Activated naive CD8-positive, alpha-beta T cell treated with anti-CD3 and anti-CD28 coated beads for 36 hours (primary cell): ENCODE measurements at places on chromosomes 3 and 15.

DNA sequence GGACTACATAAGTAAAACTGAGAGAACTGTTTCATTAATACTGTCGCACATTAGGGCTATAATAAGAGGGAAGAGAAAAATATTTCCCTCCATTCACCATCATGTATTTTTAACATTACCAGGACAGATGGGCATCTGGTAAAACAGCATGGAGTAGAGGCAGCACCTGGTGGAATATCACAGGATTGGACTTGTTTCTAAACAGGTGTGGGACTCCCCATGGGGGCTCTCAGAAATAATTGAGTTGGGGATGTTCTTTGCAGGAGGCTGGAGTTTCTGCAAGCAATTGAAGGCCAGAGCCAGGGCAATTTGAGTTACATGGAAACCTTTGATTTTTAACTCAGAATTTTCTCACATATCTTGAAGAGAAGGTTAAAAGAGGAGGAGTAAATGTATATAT is 8.4 kb upstream of the MINDY2 start:
- no peak for DNase-seq

DNA sequence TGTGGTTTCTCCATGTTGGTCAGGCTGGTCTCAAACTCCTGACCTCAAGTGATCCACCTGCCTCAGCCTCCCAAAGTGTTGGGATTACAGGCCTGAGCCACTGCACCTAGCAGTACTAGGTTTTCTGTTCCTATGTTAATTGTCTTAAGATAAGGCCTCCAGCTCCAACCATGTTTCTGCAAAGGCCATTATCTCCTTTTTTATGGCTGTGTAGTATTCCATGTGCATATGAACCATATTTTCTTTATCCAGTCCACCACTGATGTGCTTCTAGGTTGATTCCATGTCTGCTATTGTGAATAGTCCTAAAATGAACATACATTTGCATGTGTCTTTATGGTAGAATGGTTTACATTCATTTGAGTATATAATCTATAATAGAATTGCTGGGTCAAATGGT is 9.8 kb downstream of the HTR3C start:
- DNase-seq, result no peak

DNA sequence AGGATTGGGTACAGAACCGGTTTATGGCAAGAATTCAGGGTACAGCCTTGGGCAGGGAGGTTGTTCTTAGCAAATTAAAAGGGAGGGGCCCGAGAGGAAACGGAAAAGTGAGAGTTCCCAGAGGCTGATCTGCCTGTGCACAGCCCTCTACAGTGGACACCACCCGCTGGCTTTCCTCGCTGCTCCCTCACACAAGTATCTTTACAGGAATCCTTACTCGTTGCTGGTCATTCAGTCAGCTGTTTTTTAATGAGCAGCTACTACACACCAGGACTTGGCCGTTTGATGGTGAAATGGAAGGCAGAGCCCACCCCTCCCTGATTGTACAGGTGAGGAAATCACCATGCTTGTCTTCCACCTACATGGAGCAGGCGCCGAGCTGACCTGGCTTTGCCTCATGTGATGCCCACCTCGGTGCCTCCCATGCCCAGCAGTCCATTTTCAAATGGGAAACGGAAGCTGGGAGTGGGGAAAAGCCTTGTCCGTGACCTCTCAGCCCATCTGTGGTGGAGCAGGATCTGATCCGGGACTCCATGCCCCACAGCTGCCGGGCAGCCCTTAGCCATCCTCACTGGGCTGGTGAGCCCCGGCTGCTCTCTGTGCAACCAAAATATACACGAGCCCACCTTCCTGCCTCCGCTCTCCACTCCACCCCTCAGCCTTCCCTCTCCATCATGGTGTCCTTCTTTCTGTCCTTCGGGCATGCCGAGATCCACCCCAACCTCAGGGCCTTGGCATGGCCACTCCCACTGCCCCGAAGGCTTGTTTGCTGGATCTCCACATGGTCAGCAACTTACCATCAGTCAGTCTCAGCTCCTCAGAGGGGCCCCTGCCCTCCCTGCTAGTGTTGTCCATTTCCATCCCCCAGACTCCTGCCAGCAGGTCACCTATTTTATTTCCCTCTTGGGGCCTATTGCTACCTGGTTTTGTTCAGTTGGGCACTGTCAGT is 33.3 kb upstream of the FGD5 start:
- no peak for DNase-seq

- peak; percentile 28 for DNase-seq
These were observed 976 bp downstream of the DIS3L start for GRCh38 chr15:66294157-66294931.

GRCh38 chr15:96073908-96074307 is 256.6 kb upstream of the NR2F2 start:
- no peak for DNase-seq

- no peak for DNase-seq
These were observed 52.5 kb upstream of the CHRM5 start for GRCh38 chr15:33915571-33916407.

GRCh38 chr3:105417525-105418289 is 51.0 kb downstream of the ALCAM start:
- no peak for DNase-seq

- no peak for DNase-seq
These were observed 56.5 kb upstream of the PLSCR4 start for GRCh38 chr3:146307456-146307725.

- no peak for DNase-seq
These were observed 99.6 kb downstream of the TMCC1 start for GRCh38 chr3:129793942-129794310.

DNA sequence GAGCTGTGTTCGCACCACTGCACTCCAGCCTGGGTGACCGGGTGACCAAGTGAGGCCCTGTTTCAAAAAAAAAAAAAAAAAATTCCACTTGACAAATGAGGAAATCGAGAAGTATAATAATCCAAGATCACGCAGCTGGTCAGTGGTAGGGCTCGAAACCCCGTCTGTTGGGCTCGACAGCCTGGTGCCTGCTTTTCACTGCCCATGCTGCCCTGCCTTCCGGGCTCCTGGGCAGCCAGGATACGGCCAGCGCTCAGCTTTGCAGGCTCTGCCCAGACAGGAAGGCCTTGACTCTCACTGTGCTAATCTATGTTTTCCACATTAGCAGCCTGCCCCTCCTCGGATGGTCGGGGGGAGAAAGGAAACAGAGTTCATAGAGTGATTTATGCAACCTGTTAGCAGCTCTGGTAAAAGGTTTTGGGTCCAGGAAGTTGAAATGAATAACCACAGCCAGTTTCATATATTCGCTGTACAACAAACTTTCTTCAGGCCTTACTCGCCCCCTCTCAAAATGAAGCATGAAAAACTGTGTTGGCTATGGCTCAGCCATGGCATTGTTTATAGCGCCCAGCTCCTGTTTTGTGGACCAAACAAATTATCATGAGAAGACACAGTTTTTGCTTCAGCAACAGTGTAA is 108.8 kb downstream of the XXYLT1 start:
- DNase-seq, result peak; percentile 33

- no peak for DNase-seq
These were observed 74.2 kb downstream of the SNTN start for GRCh38 chr3:63726656-63727055.

DNA sequence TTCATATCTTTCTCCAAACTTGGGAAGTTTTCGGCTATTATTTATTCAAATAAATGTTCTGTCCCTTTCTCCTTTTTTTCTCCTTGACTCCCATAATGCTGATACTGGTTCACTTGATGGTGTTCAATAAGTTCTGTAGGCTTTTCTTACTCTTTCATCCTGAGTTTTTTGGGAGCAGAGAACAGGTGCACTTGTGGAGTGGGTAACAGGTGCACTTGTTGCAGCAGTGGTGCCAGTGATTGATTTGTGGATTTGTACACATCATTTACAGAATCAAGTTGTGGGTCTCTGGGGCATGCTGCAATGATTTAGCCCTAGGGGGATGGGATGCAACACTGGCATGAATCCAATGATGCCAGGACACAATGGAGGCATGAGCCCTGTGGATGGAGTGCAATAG is 14.8 kb upstream of the OR5H1 start:
- DNase-seq, result no peak

DNA sequence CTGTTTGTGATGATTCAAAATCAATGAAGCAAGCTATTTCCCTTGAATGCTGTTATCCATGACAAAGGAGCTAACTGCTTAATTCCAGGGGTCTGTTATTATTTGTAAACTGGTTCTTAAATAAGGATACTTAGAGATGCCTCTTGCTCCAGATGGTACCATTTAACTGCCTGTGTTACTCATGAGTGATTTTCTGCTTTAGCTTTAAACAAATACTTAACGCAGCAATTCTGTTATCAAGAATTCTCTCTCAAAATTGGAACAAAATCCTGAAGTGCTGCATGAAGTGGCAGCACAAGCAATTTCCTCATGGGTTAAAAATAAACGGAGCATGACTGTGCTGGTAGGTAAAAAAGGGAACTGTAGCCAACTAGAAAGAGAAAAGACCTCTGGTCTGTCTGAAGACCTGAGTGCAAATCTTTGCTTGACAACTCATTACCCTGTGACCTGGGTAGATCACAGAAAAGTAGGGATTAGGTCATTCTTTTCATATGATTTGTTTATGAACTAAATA is 62.5 kb upstream of the GBE1 start:
- DNase-seq, result no peak

DNA sequence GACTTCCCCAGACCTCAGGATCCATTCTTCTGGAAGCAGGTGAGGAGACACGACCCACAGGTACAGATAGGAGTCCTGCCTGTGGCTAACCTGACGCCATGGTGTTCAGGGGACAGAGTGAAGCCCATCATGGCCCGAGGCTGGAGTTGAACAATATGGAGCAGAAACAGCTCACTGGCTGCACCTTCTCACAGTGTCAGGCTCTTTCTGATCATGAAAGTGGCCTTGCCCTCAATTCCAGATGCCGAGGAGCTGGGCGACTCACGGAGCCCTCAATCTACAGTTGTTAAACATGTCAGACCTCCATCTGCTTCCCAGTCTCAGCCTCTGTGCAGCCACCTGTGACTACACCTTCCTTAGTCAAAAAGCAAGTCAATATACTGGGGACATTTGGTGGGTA is 110.8 kb upstream of the SMAD3 start:
- DNase-seq, result no peak

- DNase-seq, result no peak
These were observed 92.4 kb downstream of the CSNK1G1 start for GRCh38 chr15:64263567-64263966.

DNA sequence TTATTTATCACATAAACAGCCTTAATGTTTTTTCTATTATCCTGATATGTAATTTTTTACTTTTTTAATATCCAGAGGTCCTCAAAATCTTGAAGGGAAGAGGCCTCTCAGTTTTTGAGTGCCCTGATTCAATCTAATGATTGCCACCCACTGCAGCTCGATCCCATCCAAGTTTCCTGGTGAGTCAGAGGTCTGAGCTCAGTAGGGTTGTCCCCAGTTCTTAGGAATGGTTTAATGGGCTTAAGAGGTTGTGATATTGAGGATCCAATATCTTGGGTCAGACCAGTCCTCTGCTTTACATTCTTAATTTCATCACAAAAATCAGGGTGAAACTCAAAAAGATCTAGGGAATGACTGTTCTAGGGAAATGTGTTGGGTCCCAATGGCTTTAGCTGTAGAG is 238.5 kb downstream of the NSUN3 start:
- DNase-seq, result no peak

DNA sequence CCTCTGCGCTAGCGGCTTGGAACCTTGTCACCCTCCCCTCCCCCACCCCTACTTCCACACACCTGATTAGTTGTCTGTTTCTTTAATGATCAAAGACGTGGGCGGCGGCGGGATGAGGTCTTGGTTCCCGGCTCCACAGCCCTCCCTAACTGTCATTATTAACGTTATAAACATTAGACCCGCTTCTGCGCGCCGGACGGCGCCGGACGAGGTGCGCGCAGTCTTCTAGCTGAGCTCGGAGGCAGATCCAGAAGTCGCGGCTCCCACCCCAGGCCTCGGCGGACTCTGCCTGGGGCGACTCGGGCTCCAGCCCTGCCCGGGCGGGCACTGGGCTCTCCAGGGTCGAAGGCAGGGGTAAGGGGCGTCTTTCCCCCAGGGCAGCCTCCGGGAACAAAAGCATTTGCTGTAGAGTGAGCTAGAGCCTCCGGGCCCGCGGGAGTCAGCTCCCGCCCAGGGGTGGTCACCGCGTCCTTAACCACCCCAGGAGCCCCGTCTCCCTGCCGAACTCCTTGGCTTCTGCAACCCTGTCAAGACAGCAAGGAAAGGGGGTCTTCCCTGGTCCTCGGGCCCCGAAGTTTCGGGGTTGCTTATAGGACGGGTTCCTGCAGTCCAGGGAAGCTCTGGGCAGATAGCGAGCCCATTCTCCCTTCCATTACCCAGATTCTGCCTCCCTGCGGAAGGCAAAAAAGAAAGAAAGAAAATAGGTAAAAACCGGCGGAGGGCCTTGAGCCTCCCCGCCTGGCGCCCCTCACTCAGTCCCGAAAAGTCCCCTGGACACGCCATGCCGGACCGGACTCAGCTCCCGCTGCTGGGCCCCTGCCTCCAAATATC is 2.2 kb upstream of the ISLR2 start:
- DNase-seq, result no peak

DNA sequence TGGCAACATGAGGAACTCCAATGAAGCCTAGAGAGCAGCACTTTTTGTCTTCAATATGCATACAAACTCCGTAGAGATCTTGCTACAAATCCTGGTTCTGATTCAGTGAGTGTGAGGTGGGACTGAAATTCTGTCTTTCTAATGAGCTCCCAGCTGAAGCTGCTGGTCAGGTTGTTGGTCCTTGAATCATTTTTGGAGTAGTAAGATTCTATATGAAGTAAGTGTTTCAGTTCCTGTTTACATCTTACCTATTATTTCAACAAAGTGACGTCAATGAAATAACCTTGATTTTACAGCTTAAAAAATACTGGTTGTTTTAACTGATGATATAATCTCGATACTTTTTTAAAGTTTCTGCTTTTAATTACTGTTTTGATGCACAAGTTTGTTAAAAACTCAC is 33.9 kb downstream of the SHQ1 start:
- DNase-seq, result no peak

GRCh38 chr3:107630779-107631178 is 108.0 kb downstream of the BBX start:
- no peak for DNase-seq

DNA sequence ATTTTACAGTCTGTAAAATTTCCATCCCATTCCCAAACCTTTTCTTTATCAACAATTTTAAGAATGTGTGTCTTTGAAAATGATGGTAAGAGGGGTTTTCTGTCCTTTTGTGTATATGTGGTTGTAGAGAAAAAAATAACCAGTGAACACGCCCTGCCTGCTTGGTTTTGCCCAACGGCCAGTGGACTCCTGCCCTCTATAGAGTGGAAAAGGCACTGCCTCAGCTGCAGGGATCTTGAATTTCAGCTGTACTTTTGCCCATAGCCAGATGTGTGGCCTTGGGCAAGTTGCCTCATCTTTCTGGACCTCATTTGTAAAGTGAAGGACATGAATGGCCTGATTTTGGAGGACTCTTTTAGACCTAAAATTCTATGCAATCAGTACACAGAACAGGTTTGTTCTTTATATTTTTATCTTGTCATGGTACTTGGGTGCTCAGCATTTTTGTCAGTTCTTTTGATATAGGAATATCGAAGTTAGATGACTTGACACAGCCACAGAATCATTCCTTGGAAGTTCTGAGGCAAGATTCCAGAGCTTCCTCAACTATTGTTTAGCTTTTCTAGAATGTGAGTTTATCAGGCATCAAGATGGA is 81.0 kb downstream of the CLDN11 start:
- DNase-seq, result no peak

GRCh38 chr3:17820704-17821103 is 78.3 kb upstream of the TBC1D5 start:
- no peak for DNase-seq
